ENCODE measurements at places on chromosomes 7 and 10. TPM values are rescaled to one million over a fixed set of nuclear protein-coding genes. Genes with fewer than 3 reads are reported as not detected.

The C10orf53 gene
- not detected for total RNA-seq

The JCAD gene
- total RNA-seq, result 10.9 TPM

DNA sequence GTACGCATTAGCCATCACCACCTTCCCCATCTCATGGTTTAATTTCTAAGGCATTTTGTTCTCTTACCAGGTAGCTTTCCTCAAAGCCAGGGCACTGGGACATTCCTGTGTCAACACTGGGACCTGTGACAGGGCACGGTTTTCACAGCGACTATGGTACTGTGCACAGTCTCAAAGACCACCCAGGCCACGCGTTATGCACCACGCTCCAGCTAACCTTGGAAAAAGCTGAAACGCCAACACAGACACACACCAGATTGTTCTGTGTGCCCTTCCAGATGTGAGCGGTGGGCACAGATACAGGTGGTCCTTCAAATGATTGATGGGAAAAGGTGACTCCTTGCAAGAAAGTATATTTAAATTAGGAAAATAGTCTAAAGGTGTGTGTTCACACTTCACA lies 337.3 kb downstream of the WDR37 start:
- no peak overlapping the region for H3K27ac ChIP-seq
- DNase-seq, result no peak
- no peaks in the 10 kb centered on the region for H3K4me1 ChIP-seq
- no peaks in the 10 kb centered on the region for H3K36me3 ChIP-seq
- H3K4me3 ChIP-seq, result no peak overlapping the region
- peaks cover 2% of the 10 kb centered on the region for H3K27me3 ChIP-seq

DNA sequence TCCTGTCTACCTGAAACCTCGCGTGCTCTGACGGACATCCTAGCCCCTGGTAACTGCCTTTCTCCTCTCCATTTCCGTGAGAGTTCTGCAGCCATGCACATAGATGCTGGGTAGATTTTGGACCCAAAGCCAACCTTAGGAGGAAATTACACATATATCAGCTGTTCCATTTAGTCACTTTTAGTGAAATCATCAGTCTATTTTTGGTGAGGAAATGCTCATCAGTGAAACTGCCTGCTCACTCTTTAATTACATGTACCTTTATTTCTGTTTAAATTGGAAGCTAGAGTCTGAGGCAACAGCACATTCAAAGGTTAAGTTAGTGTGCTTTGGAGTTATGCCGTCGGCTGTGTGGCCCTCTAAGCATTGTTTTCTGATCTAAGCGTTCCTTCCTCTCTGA lies 231.3 kb downstream of the WDR37 start:
- H3K4me1 ChIP-seq, result no peaks in the 10 kb centered on the region
- no peak for DNase-seq
- no peaks in the 10 kb centered on the region for H3K27me3 ChIP-seq
- H3K27ac ChIP-seq, result no peak overlapping the region
- no peaks in the 10 kb centered on the region for H3K36me3 ChIP-seq
- H3K4me3 ChIP-seq, result no peak overlapping the region

Measured in psoas muscle (tissue), 8 donors.